ENCODE measurements at places on chromosomes 2 and 18.

DNA sequence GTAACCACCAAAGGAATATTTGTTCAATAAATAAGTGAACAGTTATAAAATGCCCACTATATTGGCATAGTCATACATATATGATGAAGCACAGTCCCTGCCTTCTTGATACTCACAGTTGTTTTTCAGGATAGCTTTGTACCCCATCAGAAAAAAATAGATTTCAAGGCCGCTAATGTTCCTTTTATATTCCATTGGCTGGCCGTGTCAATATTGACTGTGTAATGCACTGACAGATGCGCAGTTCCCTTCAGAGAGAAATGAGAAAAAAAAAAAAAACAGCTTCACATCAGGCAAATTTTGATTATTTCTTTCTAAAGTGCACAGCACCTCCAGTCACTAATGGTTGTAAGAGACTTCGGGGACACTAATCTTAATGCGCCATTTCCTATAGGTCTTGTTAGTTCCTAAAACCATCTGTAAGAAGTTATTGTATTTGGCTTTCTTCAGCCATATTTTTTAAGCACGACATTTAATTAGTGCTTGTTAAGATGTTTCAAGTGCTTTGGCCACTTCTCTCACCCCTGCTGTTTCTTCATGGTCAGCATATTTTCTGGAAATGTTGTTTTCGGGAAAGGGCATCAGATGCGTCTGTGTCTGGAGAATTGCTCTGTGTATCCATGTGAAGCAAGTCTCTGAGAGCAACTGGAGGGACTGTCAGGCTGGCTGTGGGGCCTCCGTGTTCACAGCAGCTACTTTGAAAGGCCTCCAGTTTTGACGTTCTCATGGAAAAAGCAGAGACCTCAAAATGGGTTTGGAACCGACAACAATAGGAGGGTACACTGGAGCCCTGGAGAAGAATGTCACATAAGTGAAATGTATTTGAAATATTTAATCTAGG is 378.3 kb downstream of the MTX2 start:
- DNase-seq, result no peak

- DNase-seq, result no peak
Observed at GRCh38 chr2:134231301-134231964, 22.4 kb upstream of the MGAT5 start.

DNA sequence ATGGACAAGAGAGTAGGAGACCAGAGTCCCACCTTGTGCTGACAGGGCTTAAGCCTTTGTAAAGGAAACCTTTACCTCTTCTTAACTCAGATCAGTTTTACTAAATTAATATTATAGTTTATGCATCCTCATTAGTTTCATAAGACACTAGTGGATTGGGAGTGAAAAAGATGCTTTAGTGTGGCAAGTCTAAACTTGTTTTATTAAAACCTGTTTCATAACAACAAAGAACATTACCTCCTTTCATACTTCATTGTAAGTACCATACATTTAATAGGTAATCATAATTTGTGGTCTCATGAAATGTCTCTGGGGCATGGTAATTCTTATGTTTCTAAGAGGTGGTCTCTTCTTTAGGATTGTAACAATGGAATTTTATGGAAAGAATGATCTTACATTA is 63.4 kb downstream of the PIKFYVE start:
- no peak for DNase-seq

DNA sequence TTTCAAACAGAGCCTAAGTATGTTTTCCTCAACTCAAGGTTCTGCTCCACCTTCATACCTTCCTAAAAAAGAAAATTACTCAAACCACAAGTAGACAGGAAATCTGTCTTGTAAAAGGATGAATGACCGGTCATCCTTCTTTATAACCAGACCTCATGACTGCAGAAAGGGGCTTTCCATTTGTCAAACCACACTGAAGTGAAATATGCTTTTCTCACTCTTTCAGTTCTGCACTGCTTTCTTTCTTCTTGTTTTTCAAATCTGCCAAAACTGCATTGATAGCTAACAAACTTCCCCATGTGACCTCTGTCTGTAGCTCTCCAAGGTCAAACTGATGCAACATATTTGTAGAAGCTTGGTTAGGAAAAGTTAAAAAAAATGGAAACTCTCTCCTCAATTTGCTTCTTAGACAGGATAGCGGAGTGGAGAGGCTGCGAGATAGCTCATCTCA is 308.9 kb upstream of the CCDC68 start:
- DNase-seq, result no peak

- no peak for DNase-seq
Observed at GRCh38 chr2:81706856-81707255, 1402.3 kb upstream of the LRRTM1 start.

GRCh38 chr2:191686729-191687128 is 8.8 kb downstream of the NABP1 start:
- DNase-seq, result no peak
